ENCODE measurements at places on chromosomes 6 and 20.

GRCh38 chr6:88808381-88808780 is 155.0 kb downstream of the RNGTT start:
- DNase-seq, result no peak

- DNase-seq, result peak; percentile 82
Observed at GRCh38 chr20:21548390-21549035, 34.6 kb upstream of the NKX2-2 start.

GRCh38 chr6:165091121-165091785 is 218.2 kb downstream of the C6orf118 start:
- DNase-seq, result no peak

GRCh38 chr20:23820493-23820892 is 6.0 kb downstream of the CST2 start:
- no peak for DNase-seq

DNA sequence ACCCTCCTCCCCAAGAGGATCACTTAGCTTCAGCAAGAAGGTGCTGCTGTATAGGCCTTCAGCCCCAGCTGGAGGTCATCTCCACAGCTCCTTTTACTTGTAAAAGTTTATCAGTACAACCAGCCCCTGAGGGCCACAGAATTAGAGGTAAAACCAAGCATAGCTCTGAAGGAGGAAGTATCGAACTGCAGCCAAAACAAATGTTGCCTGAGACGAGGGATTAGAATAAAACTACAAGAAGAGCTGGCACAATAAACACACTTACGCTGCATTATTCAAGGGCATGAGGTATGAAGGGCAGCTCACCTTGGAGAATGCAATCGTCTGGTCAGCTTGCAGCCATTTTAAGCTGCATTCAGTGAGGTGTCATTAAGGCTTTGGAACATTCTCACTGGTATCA is 21.1 kb upstream of the FOXQ1 start:
- no peak for DNase-seq

DNA sequence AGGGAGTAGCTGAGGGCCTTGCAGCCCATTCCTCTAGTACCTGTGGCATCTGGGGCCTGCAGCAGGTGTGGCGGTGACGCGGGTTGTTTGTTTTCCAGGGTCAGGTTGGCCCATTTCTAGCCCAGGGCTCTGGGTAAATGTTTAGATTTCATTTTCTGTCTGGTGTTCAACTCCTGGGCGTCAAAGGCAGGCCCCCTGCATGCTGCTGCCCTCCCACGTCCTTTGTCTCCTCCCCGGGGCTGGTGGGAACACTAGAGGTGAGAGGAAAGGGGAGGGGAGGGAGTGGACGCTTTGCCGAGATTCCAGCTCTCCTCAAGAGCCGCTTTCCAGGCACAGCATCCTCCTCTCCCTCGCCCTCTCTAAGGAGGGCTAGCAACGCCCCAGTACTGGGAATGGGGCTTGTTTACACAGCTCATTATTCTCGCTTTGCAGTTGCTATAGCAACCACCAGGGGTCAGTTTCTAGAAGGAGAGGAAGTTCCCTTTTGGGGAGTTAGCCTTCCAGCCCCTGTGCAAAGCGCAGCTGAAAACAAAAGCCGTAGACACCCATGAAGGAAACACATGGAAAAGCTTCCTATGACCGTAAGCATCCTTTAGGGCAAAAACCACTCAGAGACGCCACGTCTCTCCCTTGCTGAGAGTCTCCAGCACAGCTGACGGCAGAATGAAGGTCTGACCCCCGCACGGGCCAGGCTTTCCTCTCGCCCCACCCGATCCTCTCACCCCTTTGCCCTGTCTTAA is 170.6 kb downstream of the LY86 start:
- peak; percentile 30 for DNase-seq

- DNase-seq, result peak; percentile 26
Observed at GRCh38 chr20:49916146-49917002, 1.0 kb upstream of the SPATA2 start.

DNA sequence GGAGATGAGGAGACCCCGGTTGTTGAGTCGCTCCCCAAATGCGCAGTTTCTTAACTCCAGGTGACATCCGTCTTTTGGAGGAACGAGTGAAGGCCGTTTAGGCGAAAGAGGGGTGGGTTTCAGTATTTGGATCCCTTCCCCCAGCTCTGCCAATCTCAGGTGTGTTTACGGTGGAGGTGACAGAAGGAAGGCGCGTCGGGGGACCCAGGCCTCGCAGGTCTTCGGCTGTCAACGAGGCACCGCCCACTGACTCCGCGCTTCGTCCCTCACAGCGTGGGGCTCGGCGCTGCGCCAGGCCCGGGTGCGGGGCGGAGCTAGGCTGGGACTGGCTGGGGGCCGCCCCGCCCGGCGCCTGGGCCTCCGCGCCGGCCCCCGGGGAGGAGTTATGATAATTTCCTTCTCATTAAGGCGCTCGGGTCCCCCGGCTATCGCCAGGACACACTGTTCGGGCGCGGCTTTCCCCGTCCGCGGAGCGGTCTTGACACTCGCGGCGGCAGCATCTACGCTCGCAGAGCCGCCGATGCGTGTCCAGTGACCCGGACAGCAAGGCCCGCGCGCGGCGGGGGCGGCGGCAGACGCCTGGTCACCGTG is at the start of gene TFAP2C:
TSS of gene TFAP2C (plus strand) at position 434 of the 591 bp plus-strand sequence. CDS start 239 bp downstream, outside the sequence.
- DNase-seq, result no peak

DNA sequence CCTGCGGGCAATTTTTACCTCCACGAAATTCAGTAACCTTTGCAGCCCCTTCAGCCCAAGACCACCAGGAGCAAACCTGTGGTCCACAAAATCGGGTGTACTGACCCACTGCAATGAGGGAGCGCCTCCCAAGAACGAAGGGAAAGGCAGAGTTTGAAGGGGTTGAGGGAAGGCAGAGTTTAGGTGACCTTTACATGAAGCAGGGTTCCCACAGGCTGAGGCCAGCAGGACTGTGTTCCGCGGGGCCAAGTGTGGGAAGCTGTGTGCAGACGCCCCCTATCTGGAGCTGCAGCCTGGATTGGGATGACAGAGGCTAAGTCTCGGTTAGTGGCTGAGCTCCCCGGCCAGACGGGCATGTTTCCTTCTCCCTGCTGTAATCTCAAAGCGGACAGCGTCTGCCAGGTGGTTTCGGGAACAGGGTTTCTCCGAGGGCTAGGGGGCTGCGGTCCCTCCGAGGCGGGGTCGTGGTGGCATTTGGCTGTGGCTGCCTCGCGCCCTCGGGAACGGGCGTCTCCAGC is 826 bp upstream of the PYGB start:
- peak; percentile 26 for DNase-seq

DNA sequence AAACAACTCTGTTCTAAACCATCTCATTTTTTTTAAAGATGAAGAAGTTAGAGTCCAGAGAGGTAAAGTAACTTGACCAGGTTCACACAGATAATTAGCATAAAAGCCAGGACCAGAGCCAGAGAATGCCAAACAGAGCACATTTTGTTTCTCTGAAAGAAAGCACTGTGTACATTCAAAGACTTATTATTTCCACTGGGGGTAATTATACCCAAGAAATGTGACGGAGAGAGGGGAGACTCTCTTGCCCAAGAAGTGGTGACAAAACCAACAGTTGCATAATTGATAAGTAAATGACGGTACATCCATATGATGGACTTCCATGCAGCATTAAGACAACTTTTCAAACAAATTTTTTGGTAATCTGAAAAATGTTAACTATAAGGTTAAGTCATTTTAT is 111.6 kb downstream of the RTN4IP1 start:
- no peak for DNase-seq

DNA sequence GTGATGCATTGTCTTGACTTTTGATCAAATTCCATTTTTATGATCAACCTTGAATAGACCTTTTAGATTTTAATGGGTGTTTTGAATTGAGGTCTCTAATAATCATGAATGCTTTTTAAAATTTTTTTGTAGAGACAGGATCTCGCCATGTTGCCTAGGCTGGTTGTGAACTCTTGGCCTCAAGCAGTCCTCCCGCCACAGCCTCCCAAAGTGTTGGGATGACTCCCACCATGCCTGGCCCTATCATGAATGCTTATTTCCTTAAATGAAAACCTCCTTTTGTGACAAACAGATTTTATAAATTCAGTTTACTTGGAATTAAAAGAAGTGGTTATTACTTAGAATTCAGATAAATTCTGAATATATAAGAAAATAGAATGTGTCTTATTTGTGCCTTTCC is 60.2 kb upstream of the KIF25 start:
- DNase-seq, result no peak

DNA sequence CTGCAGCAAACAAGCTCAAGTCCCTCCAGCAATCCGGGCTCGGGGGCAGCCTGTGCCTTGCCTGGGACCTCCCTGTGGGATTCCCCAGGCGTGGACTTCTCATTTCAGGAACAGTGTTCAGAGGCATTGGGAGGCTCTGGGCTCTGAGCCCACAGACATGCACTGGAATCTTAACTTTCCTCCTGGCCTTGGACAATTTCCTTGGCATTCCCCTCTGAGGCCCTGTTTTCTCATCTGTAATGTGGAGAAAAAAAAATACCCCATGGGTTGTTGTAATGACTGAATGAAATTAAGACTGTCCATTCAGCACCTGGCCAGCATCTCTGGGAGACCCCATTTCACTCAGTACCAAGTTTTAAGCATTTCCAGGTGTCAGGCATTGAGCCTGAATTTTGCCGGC is 17.6 kb downstream of the BPIFB4 start:
- no peak for DNase-seq

- no peak for DNase-seq
Observed at GRCh38 chr6:45327956-45328522, at the start of gene RUNX2. TSS of gene RUNX2 (plus strand) at chr6:45328330. CDS start at chr6:45328727, 397 bp downstream.

GRCh38 chr6:686497-686896 is 6.4 kb downstream of the EXOC2 start:
- DNase-seq, result no peak

- no peak for DNase-seq
Observed at GRCh38 chr6:169251371-169251802, 2.3 kb downstream of the THBS2 start.

DNA sequence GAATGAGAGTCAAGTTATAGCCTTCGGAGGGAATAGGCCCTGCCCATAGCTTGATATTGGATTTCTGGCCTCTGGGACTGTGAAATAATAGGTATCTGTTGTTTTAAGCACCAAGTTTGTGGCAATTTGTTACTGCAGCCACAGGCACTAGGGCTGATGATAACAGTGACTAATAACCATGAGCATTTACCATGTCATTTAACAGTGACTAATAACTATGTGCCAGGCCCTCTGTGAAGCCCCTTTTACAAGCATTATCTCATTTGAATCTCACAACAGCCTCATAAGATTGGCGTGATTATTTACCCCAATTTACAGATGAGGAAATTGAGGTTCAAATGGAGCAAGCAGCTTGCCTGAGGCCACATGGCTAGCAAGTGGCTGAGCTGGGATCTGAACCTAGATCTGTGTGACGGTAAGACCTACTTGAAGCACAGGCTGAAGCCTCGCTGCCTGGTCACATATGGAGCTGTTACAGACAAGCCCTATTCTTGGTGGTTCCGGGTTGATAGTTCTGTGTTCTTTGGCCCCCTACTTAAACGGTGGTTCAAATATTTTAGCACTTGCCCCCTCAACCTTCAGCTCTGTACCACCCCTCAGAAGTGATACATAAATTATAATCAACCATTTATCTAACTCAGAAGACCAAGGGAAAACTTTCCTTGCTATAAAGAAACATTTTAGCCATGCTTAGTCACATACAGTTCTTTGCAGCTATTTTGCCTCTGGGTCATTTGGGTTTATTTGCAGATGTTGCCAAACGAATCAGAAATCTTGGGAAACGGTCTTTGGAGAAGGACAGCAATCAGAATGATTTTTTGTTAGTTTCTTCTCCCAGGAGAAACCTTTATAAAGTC is 98.3 kb downstream of the ELOVL5 start:
- DNase-seq, result no peak

GRCh38 chr6:43572015-43572414 is 3.8 kb downstream of the XPO5 start:
- no peak for DNase-seq

GRCh38 chr6:157520596-157521361 is 139.8 kb downstream of the ZDHHC14 start:
- DNase-seq, result no peak

DNA sequence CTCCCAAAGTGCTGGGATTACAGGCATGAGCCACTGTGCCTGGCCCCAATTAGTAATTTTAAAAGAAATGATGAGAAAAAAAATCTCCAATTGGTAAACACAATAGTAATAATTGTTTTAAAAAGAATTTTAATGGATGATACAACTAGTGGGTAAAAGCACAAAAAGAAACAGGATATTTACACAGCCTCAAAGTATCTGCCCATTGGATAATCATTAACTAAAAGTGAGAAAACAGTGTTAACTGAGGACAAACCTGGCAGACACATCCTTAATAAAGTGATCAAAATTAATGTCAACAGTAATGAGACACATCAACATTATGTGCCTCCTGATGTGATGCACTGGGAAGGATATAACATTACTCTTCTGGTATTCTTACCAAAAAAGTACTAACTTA is 24.5 kb downstream of the DTNBP1 start:
- no peak for DNase-seq

GRCh38 chr6:170227996-170228945 is 62.6 kb downstream of the DLL1 start:
- no peak for DNase-seq

GRCh38 chr6:36094753-36095496 is 35.4 kb upstream of the MAPK13 start:
- peak; percentile 82 for DNase-seq

- no peak for DNase-seq
Observed at GRCh38 chr6:143205991-143206390, 145.3 kb downstream of the AIG1 start.

DNA sequence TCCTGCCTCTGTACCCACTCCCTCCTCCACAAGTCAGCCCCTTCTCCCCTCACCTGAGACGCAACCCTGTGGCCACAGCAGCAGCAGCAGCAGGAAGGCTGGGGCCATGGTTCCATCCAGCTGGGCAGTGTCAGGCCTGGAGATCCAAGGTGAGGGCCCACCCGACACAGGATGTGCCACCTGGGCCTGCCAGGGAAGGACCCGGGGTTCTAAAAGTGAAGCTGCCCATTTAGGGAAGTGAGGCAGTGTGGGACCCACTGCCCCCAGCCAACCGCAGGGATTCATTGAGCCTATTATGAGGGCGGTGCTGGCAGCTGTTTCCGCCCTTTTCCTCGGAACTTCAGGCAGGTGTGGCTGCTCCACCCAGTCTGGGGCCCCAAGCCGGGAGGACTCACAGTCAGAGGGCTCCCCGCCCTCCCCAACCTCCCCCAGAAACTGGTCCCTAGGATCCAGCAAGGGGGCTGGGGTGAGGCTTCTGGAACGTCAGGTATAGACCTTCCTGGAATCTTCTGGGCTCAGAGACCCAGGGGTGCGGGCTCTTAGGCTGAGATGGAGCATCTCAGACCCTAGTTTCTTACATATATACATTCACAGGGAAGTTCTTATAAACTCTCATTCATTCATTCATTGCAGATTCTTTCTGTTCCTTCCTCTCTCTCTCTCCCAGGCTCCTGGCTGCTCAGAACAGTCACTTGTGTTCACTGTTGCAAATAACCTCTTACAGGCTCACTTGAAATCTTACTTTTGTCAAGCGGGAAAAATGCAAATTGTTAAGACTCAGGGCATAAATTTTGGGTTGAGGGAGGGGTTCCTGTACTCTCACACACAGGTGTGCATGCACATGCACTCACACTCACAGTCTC is at the start of gene TREML2:
TSS of gene TREML2 (minus strand) at position 249 of the 863 bp plus-strand sequence. CDS start at position 108, 141 bp downstream.
- DNase-seq, result peak; percentile 35

Data from CD4-positive, alpha-beta T cell treated with Interleukin-17A for 1 hour (primary cell).